Gastrocnemius medialis (tissue), 4 donors: ENCODE measurements at places on chromosomes 6 and 20. TPM values are rescaled to one million over a fixed set of nuclear protein-coding genes. Genes with fewer than 3 reads are reported as not detected.
A peak's percentile ranks its signal among the peaks of the same experiment; 100 is the strongest.

GRCh38 chr6:81169166-81169565 lies 583.3 kb downstream of the TENT5A start:
- no peak overlapping the region for H3K4me3 ChIP-seq
- no peak overlapping the region for H3K27ac ChIP-seq
- no peaks in the 10 kb centered on the region for H3K36me3 ChIP-seq

DNA sequence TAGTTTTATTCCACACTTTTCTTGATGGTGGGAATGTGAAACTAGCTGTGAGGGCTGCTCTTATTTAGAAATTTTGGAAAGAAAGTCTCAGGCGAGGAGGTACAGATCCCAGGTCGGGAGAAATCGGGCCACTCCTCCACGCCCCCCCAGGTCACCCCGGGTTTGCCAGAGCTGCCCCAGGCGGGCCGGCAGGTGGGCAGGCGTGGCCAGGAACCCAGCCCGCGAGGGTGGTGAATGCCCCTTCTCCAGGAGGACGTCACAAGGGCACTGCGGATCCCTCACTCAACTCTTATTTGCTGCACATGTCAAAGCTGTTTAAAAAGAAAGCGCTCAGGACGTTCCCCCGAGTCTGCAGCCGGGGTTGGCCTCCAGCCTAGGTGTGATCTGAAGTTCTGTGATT lies 60.5 kb upstream of the SLCO4A1 start:
- DNase-seq: no peak
- no peak overlapping the region for H3K27ac ChIP-seq
- H3K27me3 ChIP-seq: no peaks in the 10 kb centered on the region
- H3K4me3 ChIP-seq: no peak overlapping the region
- H3K36me3 ChIP-seq: no peaks in the 10 kb centered on the region

DNA sequence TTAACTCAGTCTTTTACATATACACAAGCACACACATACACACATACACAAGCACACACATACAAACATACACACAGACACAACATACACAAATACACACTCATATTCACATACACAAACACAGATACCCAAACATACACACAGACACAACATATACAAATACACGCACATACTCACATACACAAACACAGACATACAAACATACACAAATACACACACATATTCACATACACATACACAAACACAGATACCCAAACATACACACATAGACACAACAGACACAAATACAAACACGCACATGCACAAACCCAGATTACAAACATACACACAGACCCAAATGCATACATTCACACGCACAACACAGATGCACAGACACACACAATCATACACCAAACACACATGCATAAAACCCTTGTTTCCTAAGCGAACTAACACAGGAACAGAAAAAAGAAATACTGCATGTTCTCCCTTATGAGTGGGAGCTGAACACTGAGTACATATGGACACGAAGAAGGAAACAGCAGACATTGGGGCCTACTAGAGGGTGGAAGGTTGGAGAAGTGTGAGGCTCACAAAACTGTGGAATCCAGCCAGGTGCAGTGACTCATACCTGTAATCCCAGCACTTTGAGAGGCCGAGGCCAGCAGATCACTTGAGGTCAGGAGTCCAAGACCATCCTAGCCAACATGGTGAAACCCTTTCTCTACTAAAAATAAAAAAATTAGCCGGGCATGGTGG lies 34.2 kb downstream of the PIM1 start:
- H3K4me3 ChIP-seq: no peak overlapping the region
- peak; percentile 15 for DNase-seq
- no peaks in the 10 kb centered on the region for H3K36me3 ChIP-seq
- no peak overlapping the region for H3K27ac ChIP-seq
- H3K27me3 ChIP-seq: no peaks in the 10 kb centered on the region

- DNase-seq: no peak
- H3K4me1 ChIP-seq: no peaks in the 10 kb centered on the region
- no peak overlapping the region for H3K27ac ChIP-seq
- H3K4me3 ChIP-seq: no peak overlapping the region
- H3K36me3 ChIP-seq: no peaks in the 10 kb centered on the region
- H3K27me3 ChIP-seq: no peaks in the 10 kb centered on the region
Measured at GRCh38 chr6:143087856-143088255, 27.2 kb downstream of the AIG1 start.

GRCh38 chr6:3410385-3411360 lies 46.2 kb downstream of the SLC22A23 start:
- no peaks in the 10 kb centered on the region for H3K36me3 ChIP-seq
- H3K27me3 ChIP-seq: no peaks in the 10 kb centered on the region
- H3K27ac ChIP-seq: no peak overlapping the region
- H3K4me1 ChIP-seq: peaks cover 13% of the 10 kb centered on the region

- no peaks in the 10 kb centered on the region for H3K36me3 ChIP-seq
- no peaks in the 10 kb centered on the region for H3K4me1 ChIP-seq
- no peaks in the 10 kb centered on the region for H3K27me3 ChIP-seq
- H3K27ac ChIP-seq: no peak overlapping the region
Measured at GRCh38 chr6:133995296-133995695, 42.3 kb downstream of the TBPL1 start.

DNA sequence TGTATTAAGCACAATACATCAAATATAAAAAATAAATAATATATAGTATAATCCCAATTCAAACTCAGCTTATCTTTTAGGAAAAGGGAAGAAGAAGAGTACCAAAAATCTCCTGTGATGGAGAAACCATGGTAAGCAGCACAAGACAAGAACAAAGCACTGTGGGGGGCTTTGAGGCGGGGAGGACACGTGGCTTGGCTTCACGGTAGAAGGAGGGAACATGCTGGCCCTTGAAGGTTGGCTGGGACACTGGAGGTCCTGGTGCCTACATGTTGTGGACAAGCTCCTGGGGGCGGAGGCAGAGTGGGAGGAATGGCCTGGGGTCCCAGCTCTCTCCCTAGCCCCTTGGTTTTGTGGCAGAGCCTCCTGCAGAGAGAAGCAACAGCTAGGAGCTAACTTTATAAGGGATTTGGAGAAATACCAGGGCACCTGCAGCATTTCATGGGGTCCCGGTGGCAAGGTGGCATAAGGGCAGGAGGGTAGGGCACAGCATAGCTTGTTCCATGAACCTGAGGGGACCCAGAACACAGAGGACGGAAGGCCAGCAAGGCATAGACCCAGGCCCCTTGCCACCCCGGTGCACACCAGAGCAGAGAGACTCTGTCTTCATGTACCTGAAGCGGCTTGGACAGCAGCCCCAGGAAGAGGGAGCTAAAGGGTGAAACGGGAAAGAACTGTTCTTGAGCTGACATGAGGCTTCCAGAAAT lies 72.0 kb downstream of the LY86 start:
- H3K4me1 ChIP-seq: peaks cover 7% of the 10 kb centered on the region
- DNase-seq: no peak
- H3K27me3 ChIP-seq: no peaks in the 10 kb centered on the region
- H3K36me3 ChIP-seq: no peaks in the 10 kb centered on the region

DNA sequence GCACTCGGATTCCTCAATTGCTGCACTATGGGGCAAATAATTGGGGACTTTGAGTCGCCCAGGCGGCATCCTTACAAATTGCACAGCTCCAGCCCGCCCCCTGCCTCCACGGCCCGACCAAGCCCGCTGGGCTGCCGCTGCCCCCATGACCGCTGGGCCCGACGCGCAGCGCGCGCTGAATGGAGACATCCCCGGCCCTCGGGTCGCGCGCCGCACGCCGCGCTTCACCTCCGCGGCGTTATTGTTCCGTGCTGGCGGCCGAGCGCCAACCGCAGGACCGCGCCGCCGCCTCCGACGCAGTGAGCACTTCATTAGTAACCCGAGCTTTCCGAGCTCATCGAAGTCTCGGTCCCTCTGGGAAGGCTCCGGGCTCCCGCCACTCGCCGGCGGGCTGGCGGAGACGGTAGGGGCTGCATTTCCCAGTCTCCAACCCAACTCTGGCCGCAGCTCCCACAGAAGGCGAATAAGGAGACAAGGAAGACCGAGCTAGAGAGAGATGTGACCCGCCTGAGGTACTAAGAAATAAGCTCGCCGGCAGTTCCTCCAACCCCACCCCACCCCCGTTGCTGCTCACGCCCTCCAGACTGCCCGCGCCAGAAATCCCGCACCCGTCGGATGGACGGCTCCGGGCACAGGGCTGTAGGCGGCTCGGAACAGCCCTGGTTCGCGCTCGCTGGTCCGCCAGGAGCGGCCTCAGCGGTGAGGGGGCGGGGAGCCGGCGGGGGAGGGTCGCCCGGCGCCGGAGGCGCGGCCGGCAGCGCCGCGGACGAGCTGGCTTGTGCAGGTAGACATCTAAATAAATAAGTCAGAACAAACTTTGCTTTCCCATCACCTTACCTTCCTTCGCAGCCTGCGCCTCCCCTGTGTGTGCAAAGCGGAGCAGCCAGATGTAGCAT lies 703 bp downstream of the EPHA7 start:
- H3K36me3 ChIP-seq: no peaks in the 10 kb centered on the region
- peak overlapping the region; percentile 52 for H3K4me3 ChIP-seq
- peaks cover 81% of the 10 kb centered on the region for H3K27me3 ChIP-seq
- DNase-seq: no peak
- H3K27ac ChIP-seq: no peak overlapping the region

DNA sequence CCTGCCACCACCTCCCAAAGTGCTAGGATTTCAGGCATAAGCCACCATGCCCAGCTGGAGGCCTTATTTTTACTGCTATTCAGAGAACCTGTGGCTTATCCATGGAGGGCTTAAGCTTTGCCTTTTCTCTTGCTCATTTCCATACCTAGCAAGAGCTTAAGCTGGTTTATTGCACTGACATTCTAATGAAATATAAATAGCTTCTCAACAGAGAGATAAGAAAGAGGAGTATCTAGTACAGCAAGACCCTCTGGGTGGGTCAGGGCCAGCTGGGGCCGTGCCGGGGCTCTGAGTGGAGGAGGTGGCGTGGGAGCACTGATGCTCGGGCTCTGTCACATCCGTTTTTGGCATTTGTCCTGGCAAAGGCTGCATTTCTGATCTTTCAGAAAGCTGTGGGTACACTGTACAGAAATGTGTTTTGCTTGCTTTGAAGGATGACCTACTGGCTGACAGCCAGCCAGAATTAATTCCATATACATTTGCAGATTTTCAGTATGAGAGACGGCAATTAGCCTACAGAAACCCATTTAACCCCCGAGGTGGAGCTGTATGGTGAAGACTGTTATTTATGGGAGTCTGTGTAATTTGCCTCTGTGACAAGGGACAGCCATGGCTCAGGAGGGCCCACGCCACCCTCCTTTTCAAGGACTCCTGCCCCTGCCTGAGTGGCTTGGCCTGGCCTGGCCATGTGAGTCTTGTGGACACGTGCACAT lies 181.6 kb upstream of the AKAP12 start:
- H3K27ac ChIP-seq: no peak overlapping the region
- no peaks in the 10 kb centered on the region for H3K4me1 ChIP-seq
- no peaks in the 10 kb centered on the region for H3K27me3 ChIP-seq
- no peaks in the 10 kb centered on the region for H3K36me3 ChIP-seq
- no peak for DNase-seq

GRCh38 chr6:143427109-143427817 lies 23.2 kb downstream of the ADAT2 start:
- no peaks in the 10 kb centered on the region for H3K4me1 ChIP-seq
- no peak overlapping the region for H3K27ac ChIP-seq
- H3K27me3 ChIP-seq: no peaks in the 10 kb centered on the region
- DNase-seq: peak; percentile 10
- no peak overlapping the region for H3K4me3 ChIP-seq

DNA sequence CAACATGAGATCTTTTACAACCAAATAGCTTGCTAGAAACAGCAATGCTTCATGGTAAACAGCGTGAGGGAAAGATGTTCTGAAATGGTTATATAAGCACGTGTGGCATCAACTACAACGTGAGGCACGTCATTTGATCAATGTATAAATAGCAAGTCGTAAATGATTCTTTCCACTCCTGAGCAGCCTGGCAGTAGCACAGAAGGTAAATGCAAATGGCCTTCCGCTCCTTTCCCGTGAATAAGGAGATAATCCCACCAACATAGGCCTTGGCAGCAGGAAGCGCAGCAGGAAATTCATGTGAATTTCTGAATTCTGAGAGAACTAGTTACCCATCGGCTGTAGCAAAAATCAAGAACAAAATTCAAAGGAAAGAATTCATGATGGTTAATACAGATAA lies 17.0 kb downstream of the RPS6KA2 start:
- no peak overlapping the region for H3K4me3 ChIP-seq
- H3K27ac ChIP-seq: no peak overlapping the region
- H3K27me3 ChIP-seq: no peaks in the 10 kb centered on the region

- no peaks in the 10 kb centered on the region for H3K36me3 ChIP-seq
- no peaks in the 10 kb centered on the region for H3K27me3 ChIP-seq
- no peak overlapping the region for H3K4me3 ChIP-seq
- no peak for DNase-seq
Measured at GRCh38 chr6:151723152-151723551, 84.3 kb upstream of the ESR1 start.

DNA sequence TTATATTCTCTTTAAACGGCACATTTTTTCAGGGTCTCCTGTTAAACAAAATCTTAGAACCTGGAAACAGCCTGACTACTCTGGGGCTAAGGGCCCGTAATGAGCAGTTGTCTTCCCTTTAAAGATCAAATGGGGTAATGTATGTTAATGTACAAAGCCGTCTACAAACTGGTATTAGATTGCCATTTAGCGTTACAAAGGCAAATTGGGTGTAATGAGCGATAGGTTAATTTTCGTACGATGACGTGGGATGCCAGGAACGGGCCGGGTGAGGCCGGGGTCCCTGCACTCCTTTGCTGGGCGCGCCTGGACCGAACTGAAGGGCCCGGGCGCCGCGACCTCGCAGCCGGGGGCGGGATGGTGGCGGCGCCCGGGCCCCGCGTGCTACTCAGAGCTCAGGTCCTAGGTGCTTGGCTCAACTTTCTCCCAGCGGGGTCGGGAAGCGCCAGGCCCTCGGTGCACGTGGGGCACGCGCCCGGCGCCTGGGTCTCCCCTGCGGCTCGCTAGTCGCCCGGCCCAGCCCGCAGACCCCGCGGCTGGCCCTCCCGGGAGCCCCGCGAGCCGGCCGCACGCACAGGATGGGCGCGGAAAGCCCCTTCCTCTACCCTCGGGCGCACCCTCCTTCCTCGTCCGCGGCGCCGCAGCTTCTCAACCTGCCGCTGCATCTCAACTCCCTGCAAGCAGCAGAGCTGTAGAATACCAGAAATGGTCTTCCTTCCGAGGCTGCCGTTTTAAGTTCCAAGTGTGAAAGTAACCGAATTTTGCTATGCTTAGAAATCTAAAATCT lies 5.9 kb downstream of the NKX2-4 start:
- H3K36me3 ChIP-seq: no peaks in the 10 kb centered on the region
- no peak for DNase-seq
- no peak overlapping the region for H3K27ac ChIP-seq

Gene PTGIS
- 10.4 TPM for total RNA-seq

Gene DEFB124
- not detected for total RNA-seq

Gene TAF11
- 24.7 TPM for total RNA-seq

Gene KHDC1
- not detected for total RNA-seq

Gene PDYN
- total RNA-seq: not detected

Gene FOXF2
- 2.2 TPM for total RNA-seq

Gene DOP1A
- total RNA-seq: 30.9 TPM

Gene AHI1
- 3.5 TPM for total RNA-seq

Gene CDK19
- 7.4 TPM for total RNA-seq

Gene HTR1E
- not detected for total RNA-seq

Gene LAMA4
- 4.4 TPM for total RNA-seq

Gene MED23
- total RNA-seq: 7.5 TPM

Gene OLIG3
- total RNA-seq: not detected

Gene OPRL1
- total RNA-seq: 0.10 TPM

Gene FAM83C
- not detected for total RNA-seq

Gene CAGE1
- not detected for total RNA-seq

Gene GSTA1
- total RNA-seq: not detected

Gene STK4
- 5.9 TPM for total RNA-seq
